ENCODE measurements at places on chromosomes 16 and 17. TPM values are rescaled to one million over a fixed set of nuclear protein-coding genes. Genes with fewer than 3 reads are reported as not detected.

The EFCAB5 gene
- 1.5 TPM for total RNA-seq

The MYH11 gene
- total RNA-seq = 1.1 TPM

The ST6GALNAC2 gene
- 0.76 TPM for total RNA-seq

DNA sequence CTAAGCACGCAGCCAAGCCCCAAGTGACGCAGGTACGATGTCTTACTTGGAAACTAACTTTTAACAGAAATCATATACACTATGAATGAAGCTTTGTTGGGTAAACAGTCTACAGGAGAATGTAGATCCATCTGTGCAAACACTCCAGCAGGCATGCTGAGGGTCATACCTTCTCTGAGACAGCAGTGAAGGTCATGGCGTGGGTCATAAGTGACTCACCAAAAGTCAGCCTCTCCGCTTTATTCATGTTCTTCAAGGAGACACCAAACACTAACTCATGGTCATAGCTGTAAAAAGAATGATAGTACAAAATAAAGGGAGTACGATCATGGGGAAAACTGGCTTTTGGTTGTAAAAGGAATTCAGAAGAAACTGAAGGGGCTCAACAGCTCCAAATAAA is 20.6 kb downstream of the BLMH start:
- H3K27me3 ChIP-seq = no peaks in the 10 kb centered on the region
- H3K36me3 ChIP-seq = peaks cover 38% of the 10 kb centered on the region
- no peaks in the 10 kb centered on the region for H3K4me1 ChIP-seq
- no peak for DNase-seq

GRCh38 chr16:50204453-50205108 is 51.5 kb downstream of the TENT4B start:
- no peaks in the 10 kb centered on the region for H3K27me3 ChIP-seq
- no peak overlapping the region for H3K4me3 ChIP-seq
- no peaks in the 10 kb centered on the region for H3K36me3 ChIP-seq

- H3K4me1 ChIP-seq = no peaks in the 10 kb centered on the region
- DNase-seq = no peak
- H3K27ac ChIP-seq = no peak overlapping the region
- no peak overlapping the region for H3K4me3 ChIP-seq
Measured at GRCh38 chr17:4527566-4528125, 27.5 kb downstream of the MYBBP1A start.

GRCh38 chr16:31711344-31711845 is 162.2 kb upstream of the ZNF267 start:
- peaks cover 27% of the 10 kb centered on the region for H3K4me1 ChIP-seq
- peaks cover 13% of the 10 kb centered on the region for H3K36me3 ChIP-seq
- no peak overlapping the region for H3K4me3 ChIP-seq

DNA sequence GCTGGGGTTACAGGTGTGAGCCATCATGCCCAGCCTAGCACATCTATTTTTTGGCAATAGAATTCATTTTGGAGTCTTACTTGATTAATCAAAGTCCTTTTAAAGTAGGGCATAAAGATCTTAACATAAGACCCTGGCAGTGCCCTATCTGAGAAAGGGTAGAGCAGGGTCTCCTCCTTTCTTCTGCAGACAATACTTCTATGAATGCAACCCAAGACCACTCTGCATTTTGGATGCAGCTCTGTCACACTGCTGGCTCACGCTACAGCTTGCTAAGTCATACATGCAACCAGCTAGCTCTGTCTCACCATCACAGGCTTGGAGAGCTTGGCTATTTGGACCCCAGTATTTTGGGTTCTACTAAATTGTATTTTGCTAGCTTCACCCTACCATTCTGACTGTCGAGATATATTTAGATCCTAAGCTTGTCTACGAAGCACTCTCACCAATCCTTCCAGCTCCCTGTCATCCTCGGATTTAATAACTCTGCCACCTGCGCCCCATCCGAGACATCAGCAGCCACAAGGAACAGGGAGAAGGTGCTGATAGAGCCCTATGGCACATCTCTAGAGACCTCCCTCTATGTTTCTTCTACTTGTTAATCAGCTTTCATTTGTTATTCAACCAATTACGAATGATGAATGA is 45.1 kb downstream of the RBFOX3 start:
- H3K36me3 ChIP-seq = no peaks in the 10 kb centered on the region
- no peaks in the 10 kb centered on the region for H3K4me1 ChIP-seq
- no peaks in the 10 kb centered on the region for H3K27me3 ChIP-seq

DNA sequence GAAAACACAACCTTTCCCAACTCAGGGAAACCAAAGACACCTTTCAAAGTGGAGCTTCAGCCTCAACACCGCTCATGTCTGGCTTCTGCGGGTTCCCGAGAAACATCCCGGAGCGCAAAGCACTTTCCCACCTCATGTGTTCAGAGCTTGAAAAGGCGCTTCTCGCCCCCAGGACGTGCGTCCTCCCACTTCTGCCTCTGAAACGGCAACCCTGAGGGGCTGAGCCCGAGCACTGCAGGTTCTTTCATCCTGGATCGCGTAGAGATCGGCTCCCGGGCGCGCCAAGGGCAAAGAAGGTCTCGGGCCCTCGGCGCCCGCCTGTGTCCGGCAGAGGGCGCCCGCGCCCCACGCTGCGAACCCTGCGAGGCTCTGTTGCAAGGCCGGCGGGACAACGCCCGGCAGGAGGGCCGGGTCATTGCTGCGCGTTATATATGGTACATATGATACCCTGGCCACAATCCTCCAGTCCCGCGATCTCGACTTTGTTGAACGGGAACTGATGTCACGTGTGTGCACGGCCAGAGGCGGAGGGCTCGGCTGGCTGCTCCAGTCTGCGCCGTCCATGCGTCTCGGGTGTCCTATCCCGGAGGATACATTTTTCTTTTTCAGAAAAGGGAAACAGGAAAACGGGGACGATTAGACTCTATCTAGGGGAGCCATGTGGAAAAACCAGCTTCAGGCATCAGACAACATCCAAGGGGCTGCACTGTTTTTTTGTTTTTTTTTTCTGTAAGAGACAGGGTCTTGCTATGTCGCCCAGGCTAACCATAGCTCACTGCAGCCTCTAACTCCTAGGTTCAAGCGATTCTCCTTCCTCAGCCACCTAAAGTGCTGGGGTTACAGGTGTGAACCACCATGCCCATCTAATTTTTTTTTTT is 19.1 kb downstream of the COQ7 start:
- H3K4me3 ChIP-seq = peak overlapping the region; percentile 22
- H3K27ac ChIP-seq = no peak overlapping the region
- peak; percentile 36 for DNase-seq
- H3K4me1 ChIP-seq = no peaks in the 10 kb centered on the region

DNA sequence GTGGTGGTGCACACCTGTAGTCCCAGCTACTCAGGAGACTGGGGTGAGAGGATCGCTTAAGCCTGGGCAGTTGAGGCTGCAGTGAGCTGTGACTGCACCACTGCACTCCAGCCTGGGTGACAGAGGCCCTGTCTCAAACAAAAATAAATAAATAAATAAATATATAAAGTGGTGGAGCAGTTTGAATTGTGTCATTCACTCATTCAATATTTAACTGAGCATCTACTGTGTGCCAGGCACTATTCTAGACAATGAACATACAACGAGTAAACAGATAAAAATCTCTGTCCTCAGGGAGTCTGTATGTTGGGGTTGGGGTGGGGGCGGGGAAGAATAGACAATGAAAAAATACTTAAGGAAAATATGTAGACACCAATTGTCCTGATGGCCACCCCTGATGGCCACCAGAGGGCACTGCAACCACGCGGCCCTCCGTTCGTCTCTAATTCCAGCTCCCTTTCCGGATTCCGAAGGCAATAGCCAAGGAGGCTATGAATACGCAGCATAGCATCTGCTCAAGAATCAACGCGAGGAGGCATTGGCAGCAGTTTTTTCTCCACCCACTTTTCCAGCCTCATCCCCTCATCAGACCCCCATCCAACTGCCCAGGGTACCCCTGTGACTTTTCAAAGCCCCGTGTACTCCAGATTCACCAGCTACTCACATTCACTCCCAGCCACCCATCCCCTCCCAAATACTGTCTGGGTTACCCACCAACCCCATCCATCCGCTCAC is 21.4 kb downstream of the QPRT start:
- no peaks in the 10 kb centered on the region for H3K36me3 ChIP-seq
- H3K4me3 ChIP-seq = no peak overlapping the region
- DNase-seq = no peak
- peaks cover 12% of the 10 kb centered on the region for H3K4me1 ChIP-seq
- H3K27ac ChIP-seq = no peak overlapping the region
- no peaks in the 10 kb centered on the region for H3K27me3 ChIP-seq

DNA sequence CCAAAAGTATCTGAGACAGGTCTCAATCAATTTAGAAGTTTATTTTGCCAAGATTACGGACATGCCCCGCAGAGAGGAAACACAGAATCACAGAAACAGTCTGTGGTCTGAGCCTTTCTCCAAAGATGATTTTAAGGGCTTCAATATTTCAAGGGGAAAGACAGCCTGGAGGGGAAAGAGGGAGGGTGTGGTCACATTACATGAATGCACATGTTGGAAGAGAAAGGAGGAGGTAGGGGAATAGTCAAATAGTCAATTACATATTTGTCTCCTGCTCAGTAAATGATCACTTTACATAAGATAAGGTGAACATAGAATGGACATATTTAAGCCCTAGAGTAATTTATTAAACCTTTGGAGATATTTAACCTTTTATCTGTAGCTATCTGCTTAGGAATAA is 12.3 kb downstream of the UNC45B start:
- peaks cover 10% of the 10 kb centered on the region for H3K4me1 ChIP-seq
- H3K27me3 ChIP-seq = no peaks in the 10 kb centered on the region
- no peak overlapping the region for H3K27ac ChIP-seq
- no peak for DNase-seq
- no peak overlapping the region for H3K4me3 ChIP-seq
